ENCODE measurements at places on chromosomes 2 and 18. TPM values are rescaled to one million over a fixed set of nuclear protein-coding genes. Genes with fewer than 3 reads are reported as not detected.

DNA sequence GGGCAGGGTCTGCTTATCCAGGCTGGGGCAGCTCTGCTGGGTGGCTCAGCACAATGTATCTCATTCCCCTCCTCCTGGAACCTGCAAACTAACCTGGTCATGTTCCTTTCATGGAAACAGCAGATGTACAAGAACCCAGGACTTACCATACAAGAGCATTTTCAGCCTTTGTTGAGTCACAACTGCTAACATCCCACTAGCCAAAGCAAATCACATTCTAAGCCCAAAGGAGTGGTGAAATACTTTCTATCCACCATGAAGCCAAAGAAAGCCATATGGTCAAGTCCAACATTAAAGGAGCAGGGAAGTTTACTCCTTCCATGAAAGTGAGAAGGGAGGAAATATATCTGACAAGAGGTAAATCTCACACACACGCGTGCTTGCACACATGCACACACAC lies 163.0 kb downstream of the IRS1 start:
- no peak overlapping the region for H3K4me3 ChIP-seq
- no peak for DNase-seq
- peaks cover 8% of the 10 kb centered on the region for H3K4me1 ChIP-seq
- H3K27ac ChIP-seq: no peak overlapping the region

- H3K36me3 ChIP-seq: no peaks in the 10 kb centered on the region
- no peak overlapping the region for H3K4me3 ChIP-seq
- H3K27me3 ChIP-seq: no peaks in the 10 kb centered on the region
- no peak for DNase-seq
- no peak overlapping the region for H3K27ac ChIP-seq
These were observed 77.0 kb downstream of the RAD51AP2 start for GRCh38 chr2:17441055-17441771.

GRCh38 chr2:100938031-100939026 lies 63.8 kb upstream of the RPL31 start:
- no peaks in the 10 kb centered on the region for H3K36me3 ChIP-seq
- no peaks in the 10 kb centered on the region for H3K27me3 ChIP-seq
- no peak for DNase-seq
- H3K27ac ChIP-seq: no peak overlapping the region

GRCh38 chr2:232913903-232914302 lies 43.8 kb downstream of the SNORC start:
- no peaks in the 10 kb centered on the region for H3K27me3 ChIP-seq
- H3K4me1 ChIP-seq: no peaks in the 10 kb centered on the region

DNA sequence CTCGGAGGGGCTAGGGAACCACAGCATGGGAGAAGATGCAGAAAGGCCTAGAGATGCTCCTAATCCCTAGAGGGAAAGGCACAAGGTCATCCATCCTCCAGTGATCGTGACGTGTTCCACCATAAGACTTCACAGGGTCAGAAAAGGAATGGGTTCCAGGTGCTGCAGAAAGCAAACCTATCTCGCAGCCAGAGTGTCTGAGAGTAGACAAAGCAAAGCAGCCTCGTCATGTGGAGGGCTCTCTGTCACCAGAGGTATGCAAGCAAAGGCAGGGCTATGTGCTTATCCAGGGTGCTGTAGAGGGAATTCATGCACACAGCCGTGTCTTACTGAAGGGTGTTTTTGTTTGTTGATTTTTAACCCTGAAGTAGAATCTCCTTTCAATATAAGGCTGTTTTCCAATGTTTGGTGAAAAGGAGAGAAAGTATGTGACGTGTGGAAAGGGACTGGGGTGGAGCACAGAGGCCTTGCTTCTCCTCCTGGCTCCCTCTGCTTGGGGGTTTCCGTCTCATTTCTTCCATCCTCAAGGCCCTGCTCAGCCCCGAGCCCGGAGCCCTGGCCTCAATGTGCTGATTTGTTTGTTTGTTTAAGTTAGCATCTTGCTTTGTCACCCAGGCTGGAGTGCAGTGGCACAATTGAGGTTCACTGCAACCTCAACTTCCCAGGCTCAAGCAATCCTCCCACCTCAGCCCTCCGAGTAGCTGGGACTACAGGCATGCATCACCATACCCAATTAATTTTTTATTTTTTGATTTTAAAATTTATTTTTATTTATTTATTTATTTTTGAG lies 3.0 kb downstream of the GPR55 start:
- no peak overlapping the region for H3K27ac ChIP-seq
- DNase-seq: no peak
- H3K4me1 ChIP-seq: no peaks in the 10 kb centered on the region
- no peaks in the 10 kb centered on the region for H3K36me3 ChIP-seq
- no peaks in the 10 kb centered on the region for H3K27me3 ChIP-seq

GRCh38 chr2:46269001-46269400 lies 28.2 kb upstream of the EPAS1 start:
- H3K27me3 ChIP-seq: no peaks in the 10 kb centered on the region
- no peak for DNase-seq
- H3K4me1 ChIP-seq: peaks cover 30% of the 10 kb centered on the region
- H3K4me3 ChIP-seq: no peak overlapping the region
- H3K36me3 ChIP-seq: no peaks in the 10 kb centered on the region

The ALPG gene
- total RNA-seq: not detected

DNA sequence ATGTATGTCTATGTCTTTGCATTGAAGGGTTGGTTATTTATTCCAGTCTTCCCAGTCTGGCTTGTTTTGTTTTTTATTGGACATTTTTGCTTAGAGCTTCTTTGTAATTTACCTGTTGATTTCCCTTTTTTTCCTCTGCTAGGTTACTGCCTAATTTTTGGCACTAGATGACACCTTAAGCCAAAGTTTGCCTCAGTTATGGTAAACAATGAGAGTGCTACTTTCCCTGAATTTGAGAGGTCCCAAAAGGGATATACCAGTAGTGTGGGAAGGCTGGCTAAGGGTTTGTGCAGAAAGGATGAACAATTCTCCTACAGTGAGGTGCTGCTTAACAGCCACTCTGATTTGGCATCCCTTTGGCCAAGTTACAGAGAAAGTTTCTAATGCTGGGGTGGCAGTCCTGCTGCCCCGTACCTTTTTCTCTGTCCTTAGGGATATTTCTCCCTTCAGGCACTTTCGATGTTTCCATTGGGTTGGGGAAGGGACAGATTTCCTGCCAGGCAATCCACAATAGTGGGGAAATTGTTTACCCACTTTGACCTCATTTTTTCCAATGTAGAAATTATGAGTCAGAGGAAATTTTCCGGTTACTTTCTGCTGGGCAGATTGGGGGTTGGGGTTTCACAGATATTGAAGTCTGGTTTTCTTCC lies 354.9 kb downstream of the PTPRM start:
- no peak for DNase-seq
- no peaks in the 10 kb centered on the region for H3K27me3 ChIP-seq
- peak overlapping the region; percentile 38 for H3K27ac ChIP-seq
- no peaks in the 10 kb centered on the region for H3K36me3 ChIP-seq
- no peak overlapping the region for H3K4me3 ChIP-seq
- peaks cover 15% of the 10 kb centered on the region for H3K4me1 ChIP-seq

DNA sequence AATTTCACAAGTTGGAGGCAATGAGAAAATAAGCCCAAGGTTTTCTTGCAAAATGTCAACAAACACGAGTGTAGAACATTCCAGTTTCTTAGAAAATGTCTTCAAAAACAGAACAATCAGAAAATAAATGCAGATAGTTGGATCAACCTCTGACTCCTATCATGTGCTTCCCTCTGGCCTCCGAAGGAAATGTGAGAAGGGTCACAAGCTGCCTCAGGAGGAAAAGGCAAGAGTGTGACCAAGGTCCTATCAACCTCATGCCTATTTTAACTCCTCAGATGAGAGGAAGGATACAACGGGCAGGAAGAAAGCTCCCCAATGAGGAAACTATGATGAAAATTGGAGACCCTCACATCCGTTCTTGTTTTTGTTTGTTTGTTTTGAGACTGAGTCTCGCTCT lies 7.9 kb downstream of the SCYGR5 start:
- H3K4me3 ChIP-seq: no peak overlapping the region
- H3K27me3 ChIP-seq: no peaks in the 10 kb centered on the region
- H3K36me3 ChIP-seq: no peaks in the 10 kb centered on the region
- no peak overlapping the region for H3K27ac ChIP-seq
- DNase-seq: no peak
- no peaks in the 10 kb centered on the region for H3K4me1 ChIP-seq

DNA sequence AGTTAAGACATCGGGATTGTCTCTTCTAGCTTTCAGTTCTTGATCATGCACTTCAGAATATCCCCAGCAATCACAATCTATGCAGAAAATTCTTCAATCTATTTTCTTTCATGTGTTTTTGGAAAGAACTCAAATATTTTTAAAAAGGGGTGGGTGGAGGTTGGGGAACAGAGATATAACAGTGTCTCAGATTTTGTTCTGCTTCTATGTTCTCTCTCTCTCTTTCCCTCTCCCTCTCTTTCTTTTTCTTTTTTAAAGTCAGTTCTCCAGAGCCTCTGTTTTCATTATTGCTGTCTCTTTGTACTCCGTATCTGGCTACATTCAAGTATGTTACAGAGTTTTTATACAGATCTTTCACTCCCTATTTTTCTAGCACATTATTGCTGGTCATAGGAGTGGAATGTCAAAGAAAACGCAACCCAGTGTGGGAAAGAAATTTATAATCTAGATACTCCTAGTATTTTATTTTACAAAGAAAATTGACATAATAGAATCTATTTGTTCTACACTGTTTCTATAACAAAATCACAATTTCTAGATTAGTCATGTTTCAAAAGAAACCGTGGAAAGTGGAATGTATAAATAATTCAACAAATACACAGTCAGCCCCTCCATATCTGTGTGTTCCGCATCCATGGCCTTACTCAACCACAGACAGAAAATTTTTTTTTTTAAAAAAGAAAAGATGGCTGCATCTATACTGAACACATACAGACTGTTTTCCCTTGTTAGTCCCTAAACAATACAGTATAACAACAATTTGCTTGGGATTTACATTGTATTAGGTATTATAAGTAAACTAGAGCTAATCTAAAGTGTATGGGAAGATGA lies 11.2 kb upstream of the NEMP2 start:
- H3K36me3 ChIP-seq: no peaks in the 10 kb centered on the region
- H3K4me1 ChIP-seq: no peaks in the 10 kb centered on the region
- no peak overlapping the region for H3K27ac ChIP-seq
- peak overlapping the region; percentile 26 for H3K4me3 ChIP-seq

DNA sequence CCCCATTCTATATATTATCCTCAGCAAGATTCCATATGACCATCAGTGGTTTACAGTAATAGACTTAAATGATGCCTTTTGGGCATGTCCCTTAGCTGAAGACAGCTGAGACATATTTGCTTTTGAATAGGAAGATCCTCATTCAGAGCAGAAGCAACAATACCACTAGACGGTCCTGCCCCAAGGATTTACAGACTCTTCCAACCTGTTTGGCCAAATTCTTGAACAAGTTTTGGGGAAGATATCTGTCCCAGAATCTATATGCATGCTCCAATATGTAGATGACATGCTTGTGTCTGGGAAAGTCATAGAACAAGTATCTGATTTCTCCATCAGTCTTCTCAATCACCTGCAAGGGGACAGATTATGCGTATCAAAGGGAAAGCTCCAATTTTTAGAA lies 137.1 kb upstream of the RMP24 start:
- H3K4me1 ChIP-seq: no peaks in the 10 kb centered on the region
- no peak for DNase-seq
- no peak overlapping the region for H3K4me3 ChIP-seq

DNA sequence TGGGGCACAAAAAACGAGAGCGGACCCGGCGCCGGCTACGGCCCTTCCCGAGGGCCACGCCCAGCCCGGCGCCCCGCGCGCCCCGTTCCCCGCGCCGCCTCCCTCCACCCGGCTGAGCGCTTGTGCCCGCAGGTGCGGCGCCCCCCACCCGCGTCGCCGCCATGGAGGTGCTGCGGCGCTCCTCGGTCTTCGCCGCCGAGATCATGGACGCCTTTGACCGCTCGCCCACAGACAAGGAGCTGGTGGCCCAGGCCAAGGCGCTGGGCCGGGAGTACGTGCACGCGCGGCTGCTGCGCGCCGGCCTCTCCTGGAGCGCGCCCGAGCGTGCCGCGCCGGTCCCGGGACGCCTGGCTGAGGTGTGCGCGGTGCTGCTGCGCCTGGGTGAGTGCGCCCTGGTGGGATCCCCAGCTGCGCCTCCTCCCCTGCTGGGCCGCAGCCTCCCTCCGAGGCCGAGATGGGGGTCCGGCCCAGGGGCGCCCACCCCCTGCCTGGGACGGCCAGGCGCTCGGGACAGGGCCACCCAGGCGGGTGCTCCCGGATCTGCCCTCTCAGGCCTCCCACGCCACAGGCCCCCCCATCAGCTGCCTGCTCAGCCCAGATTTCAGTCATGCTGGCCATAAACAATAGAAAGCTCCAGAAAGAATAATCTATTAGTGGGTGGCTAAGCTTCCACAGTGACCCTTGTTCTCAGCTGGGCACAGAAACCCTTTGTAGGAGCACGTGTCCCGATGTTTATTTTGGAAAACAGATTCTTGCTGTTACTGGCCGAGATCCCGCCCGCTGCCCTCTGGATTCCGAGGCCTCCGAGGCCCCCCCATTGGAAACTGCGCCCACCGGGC lies 997 bp downstream of the BOK start:
- DNase-seq: peak; percentile 50
- H3K36me3 ChIP-seq: no peaks in the 10 kb centered on the region
- no peaks in the 10 kb centered on the region for H3K27me3 ChIP-seq
- peaks cover 28% of the 10 kb centered on the region for H3K4me1 ChIP-seq
- H3K4me3 ChIP-seq: peak overlapping the region; percentile 44

GRCh38 chr2:43194121-43194869 lies 32.1 kb downstream of the ZFP36L2 start:
- no peaks in the 10 kb centered on the region for H3K4me1 ChIP-seq
- no peaks in the 10 kb centered on the region for H3K27me3 ChIP-seq
- no peak for DNase-seq
- no peak overlapping the region for H3K27ac ChIP-seq
- H3K4me3 ChIP-seq: no peak overlapping the region

DNA sequence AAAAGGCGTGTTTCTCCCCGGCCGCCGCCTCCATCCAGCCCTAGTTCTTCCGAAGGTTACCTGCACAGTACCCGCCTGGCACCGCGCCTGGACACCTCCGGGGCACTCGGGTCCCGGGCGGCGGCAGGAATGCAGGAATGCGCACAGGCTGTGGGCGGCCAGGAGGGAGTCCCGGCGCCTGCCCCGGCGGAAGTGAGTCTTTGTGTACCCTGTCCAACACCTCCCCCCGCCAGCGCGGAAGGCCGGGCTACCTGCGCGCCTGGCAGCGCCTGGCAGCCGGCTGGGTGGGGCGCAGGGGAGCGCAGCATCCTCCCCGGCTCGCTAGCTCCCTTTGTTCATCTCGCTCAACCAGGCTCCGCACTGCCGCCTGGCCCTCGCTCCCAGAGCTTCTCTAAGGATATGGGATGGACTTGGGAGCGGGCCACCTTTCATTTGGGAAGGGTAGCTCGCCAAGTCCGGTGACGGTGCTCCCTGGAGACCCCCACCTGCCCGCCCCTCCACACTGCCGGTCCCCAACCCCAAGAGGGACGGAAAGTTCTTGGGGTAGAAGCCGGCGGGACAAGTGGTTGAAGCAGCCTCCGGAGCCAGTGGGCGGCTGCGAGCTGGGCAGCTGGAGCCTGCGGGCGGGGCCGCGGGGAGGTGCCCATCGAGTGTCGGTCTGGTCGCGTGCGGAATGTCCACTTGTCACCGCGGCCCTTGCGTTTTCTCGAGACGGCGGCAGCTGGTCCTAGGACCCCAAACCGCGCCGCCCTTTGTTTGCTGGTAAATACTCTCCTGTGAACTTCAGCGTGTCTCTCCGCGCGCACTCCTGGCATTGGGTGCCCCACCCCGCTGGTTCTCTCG lies 1.2 kb upstream of the ST6GAL2 start:
- H3K27ac ChIP-seq: peak overlapping the region; percentile 89
- H3K4me3 ChIP-seq: peak overlapping the region; percentile 64
- peaks cover 8% of the 10 kb centered on the region for H3K4me1 ChIP-seq
- no peaks in the 10 kb centered on the region for H3K36me3 ChIP-seq
- DNase-seq: peak; percentile 97

- H3K36me3 ChIP-seq: no peaks in the 10 kb centered on the region
- peaks cover 20% of the 10 kb centered on the region for H3K4me1 ChIP-seq
- no peak overlapping the region for H3K27ac ChIP-seq
- DNase-seq: no peak
These were observed 259.0 kb upstream of the SALL3 start for GRCh38 chr18:78720456-78721237.
